ENCODE measurements at places on chromosomes 16 and 17.

GRCh38 chr17:81028506-81028858 lies 6.5 kb upstream of the BAIAP2 start:
- DNase-seq = no peak

GRCh38 chr16:28098959-28099945 lies 35.7 kb upstream of the GSG1L start:
- no peak for DNase-seq

DNA sequence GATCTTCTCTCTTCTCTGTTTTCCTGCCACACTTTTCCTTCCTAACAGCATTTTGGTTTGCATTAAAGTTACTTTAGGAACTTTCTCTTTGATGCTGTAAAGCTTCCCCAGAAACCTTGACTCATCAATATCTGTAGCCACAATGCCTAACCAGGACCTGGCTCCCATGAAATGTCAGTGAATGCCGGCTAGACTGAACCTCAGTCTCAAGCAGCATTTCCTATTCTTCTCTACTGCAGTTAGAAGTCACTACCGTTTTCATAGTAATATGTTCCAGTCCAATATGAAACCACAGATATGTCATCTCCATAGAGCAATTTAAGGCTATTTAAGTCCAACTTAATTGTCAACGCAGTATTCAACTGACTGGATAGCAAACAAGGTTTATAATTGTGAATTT lies 28.9 kb downstream of the ITFG1 start:
- no peak for DNase-seq

DNA sequence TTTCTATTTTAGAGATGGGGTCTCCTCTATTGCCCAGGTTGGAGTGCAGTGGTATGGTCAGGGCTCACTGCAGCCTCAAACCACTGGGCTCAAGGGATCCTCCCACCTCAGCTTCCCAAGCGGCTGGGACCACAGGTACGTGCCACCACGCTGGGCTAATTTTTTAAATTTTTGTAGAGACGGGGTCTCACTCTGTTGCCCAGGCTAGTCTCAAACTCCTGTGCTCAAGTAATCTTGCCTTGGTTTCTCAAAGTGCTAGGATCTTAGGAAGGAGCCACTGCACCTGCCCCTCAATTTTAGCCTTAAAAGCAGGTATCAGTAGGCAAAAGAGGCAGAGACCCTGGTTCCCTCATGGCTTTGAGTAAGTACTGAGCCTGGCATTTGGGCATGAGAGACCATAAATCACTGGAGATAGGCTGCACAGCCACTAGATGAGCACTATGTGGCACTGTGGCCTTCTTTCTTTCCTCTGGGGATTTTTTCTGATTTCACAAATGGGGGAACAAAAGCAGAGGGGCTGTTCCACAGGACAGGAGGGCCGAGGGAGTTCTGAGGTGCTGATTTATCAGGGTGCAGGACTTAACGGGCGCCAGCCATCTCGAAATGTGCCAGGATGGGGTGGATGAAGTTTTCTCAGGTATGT lies 82.2 kb downstream of the PLXDC1 start:
- DNase-seq = no peak

- no peak for DNase-seq
Measured at GRCh38 chr17:39569126-39569525, 38.6 kb downstream of the NEUROD2 start.

DNA sequence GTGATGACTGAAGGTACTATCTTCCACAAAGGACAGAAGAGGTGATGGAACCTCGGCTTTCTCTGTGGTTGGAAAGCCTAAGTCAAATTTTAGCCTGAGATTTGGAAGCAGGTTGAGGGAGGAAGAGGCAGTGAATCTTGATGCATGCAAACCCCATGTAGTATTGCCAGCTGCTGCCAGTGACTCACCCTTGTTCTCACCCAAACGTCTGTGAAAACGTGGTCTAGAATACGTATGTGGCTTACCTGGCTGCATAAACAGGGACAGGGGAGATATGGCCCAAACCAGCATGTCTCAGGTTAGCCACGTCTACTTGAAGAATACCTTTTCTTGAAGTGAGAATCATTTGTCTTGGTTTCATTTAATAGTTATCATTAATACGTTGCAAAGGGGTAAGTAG lies 438.0 kb upstream of the MAF start:
- no peak for DNase-seq

DNA sequence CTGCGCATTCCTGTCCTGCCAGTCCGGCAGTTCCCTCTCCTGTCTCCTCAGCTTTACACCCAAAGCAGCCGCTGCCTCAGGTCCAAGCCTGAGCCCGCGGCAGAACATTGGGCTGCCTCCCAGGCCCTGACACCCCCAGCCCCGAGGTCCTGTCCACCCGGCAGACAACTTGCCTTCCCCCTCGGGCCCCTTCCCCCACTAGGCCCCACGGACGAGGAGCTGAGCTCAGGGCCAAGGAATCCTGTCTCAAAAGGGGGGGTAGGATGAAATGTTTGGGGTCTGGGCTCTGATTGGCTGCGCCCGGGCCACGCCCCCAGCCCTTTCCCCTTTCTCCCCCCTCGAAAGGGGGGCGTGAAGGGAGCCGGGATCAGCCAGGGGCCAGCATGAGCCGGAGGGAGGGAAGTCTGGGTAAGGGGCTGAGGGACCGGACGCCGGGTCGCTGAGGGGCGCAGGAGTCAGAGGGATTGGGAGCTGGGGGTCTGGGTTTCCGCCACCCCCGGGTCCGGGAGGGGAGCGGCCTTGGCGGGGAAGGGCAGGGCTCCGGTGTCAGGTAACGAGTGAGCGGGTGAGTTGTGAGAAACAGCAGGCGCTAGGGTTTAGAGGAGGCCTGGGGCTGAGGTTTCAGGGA lies at the start of gene CTF1:
CTF1 (plus strand) TSS at position 354 of the 628 bp plus-strand sequence; CDS start at position 384, 30 bp downstream.
- DNase-seq = no peak

DNA sequence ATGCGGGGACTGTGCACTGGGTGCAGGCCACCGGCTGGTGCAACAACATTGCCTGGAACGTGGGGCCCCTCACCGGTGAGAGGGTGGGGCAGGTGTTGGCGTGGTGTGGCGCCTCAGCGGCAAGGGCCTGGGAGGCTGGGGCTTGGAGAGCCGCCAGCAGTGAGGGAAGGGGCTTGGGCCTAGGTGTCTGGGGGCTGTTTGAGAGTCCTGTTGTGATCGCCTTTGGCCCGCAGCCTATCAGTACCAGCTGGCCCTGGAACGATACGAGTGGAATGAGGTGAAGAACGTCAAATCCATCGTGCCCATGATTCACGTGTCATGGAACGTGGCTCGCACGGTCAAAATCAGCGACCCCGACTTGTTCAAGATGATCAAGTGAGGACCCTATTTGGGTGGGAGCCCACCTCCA lies 2.6 kb upstream of the TMEM88 start:
- no peak for DNase-seq

- no peak for DNase-seq
Measured at GRCh38 chr16:74431516-74431915, 10.2 kb upstream of the CLEC18B start.

GRCh38 chr17:75565066-75565465 lies 22.5 kb upstream of the MYO15B start:
- DNase-seq = no peak

- DNase-seq = no peak
Measured at GRCh38 chr16:80594756-80595155, 54.0 kb downstream of the DYNLRB2 start.

DNA sequence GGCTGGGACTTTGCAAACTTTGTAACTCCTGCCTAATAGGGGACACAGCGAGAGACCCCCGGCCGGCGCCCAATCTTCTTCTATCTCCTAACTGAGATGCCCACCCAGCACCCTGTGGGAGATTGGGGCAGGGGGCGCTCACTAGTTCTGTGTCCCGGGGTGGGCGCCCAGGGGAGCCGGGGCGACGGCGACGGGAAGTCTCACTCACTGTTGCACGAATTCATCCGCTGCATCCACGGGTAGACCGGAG lies 3.9 kb upstream of the HOXB5 start:
- no peak for DNase-seq

- DNase-seq = no peak
Measured at GRCh38 chr17:72476575-72476986, 355.8 kb downstream of the SOX9 start.

DNA sequence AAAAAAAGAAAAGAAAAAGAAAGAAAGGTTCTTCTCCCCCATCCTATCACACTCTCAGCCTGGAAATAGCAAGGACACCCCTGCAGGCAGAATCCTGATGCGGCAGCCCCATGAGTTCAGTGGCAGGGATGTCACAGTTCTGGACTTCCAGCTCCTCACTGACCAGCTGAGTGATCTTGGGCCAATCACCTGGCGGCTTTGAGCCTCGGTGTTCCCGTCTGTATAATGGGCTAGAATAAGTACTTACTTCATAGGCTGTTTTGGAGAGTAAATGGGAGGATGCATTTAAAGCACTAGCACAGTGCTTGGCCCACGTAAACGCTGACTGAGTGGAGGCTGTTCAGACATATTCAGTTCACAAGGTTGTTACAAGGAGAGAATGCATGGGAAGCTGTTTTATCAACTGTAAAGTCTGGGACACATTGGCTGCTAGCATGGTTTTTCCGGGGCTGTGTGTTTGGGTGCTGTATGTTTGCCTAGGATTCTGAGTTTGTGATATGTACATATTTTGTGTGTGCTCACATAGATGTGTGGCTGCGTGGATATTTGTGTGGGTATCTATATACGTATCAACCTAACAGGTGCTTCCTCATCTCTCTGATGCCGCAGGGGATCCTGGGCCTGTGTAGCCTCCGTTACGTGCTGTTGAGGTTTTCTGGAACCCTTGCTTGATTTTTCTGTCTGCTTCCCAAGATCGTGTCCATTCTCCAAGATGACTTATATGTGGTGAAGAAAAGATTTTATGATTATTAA lies 3.4 kb downstream of the BHLHA9 start:
- no peak for DNase-seq

DNA sequence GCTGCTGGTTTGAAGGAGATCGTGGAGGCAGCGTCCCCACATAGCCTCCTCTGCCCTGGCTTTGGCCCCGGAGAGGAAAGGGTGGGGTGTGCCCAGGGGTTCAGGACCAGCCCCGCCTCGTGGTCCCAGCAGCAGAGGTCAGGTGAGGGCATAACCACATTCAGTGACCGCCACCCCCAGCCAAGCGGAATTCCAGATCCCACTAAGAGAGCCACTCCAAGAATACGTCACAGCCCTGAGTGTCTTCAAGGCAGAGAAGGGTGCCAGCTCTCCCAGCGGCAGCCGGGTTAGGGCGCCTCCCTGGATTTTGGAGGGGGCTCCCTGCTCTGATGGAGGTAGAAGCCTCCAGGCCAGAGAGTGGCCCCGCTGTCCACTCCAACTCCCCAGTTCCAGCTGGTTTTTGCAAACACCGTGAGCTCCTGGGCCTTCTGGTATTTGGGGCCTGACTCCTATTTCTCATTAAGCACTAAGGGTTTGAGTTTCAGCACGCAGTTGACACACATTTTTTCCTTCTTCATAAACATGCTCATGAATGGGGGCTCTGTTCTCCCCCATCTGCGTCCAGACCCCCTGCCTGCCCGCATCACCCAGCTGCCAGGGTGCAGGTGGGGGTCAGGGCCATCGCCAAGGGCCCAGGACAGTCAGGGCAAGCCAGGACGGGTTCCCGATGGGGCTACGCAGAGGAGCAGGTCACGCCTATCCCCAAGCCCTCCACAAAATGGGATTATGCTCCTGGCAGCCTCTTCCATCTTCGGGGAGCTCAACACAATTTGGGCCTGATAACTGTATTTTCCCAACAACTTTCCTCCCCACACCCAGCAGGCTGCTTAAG lies 98.4 kb upstream of the PLCG2 start:
- DNase-seq = no peak

DNA sequence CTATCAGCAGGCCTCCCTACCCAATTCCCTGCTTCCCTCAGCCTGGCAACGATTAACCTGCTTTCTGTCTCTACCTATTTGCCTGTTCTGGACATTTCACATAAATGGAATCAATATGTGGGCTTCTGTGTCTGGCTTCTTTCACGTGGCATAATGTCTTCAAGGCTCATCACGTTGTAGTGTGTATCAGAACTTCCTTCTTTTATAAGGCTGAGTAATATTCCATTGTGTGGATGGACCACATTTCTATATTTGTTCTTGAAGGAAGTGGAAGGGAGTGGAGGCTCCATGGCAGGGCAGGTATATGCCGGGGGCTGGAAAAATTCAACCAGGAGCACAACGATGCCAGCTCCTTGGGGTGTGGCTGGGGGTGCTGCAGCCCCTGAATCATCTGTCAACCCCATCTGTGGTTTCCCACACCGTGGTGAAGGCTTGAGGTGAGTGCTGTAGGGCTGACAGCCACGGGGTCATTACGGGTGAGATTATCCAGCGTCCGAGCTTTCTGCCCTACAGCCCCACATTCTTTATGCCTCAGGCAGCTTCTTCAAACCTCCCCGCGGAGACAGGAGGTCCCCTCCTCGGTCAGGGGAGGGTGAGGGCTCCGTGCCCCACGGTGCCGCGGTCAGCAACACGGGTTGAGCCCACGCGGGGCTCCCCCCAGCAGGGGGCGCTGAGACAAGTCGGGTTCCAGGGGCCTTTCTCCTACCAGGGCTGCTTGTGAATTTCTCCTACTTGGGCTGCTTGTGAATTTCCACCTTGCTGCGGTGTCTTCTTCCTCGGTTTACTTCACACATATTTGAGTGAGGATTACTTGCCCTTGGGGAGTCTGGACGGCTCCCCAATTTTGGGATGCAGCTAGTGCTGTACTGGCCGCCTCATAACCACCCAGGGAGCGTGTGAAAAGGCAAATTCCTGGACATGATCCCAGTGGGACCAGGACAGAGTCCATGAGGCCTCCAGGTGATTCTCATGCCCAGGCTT lies 18.3 kb upstream of the WFIKKN2 start:
- DNase-seq = no peak

DNA sequence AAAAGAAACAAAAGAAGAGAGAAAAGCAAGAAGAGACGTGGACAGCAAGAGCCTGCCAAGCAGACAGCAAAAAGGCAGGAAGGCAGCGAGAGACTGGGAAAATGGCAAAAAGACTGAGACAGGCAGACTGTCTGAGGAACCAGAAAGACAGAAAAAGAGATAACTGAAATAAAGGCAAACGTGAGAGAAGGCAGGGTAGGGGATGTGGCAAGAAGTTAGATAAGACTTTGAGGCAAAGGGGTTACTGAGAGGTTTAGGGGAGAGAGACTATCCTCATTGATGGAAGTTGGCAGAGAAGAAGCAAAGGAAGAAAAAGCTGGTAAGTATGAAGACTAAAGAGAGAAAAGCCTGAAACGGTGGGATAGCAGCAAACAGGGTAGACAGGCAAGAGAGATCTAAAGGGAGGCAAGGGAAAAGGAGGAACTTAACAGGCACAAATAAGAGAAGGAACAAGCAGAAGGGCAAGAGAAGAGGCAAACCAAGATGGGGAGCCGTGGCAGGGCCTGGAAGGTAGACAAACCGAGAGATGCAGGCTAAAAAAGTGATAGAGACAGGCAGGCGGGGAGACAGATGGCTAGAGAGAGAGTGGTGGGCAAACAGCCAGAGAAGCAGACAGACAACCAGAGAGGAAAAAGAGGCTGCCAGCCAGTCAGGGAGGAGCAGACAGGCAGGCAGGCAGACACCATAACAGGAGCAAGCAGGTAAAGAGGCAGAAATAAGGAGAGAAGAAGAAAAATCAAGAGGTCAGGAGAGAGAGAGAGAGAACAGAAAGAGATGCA lies 7.1 kb upstream of the CHD3 start:
- no peak for DNase-seq

- no peak for DNase-seq
Measured at GRCh38 chr16:53611179-53611696, 92.4 kb downstream of the RPGRIP1L start.

- no peak for DNase-seq
Measured at GRCh38 chr16:85969591-85969990, 70.6 kb downstream of the IRF8 start.
